ENCODE measurements at places on chromosomes 3 and 15.
A peak's percentile ranks its signal among the peaks of the same experiment; 100 is the strongest.

- DNase-seq, result no peak
Measured at GRCh38 chr15:47861111-47861903, 144.0 kb downstream of the SEMA6D start.

GRCh38 chr3:110180733-110181132, 843.4 kb upstream of the DPPA4 start:
- no peak for DNase-seq

DNA sequence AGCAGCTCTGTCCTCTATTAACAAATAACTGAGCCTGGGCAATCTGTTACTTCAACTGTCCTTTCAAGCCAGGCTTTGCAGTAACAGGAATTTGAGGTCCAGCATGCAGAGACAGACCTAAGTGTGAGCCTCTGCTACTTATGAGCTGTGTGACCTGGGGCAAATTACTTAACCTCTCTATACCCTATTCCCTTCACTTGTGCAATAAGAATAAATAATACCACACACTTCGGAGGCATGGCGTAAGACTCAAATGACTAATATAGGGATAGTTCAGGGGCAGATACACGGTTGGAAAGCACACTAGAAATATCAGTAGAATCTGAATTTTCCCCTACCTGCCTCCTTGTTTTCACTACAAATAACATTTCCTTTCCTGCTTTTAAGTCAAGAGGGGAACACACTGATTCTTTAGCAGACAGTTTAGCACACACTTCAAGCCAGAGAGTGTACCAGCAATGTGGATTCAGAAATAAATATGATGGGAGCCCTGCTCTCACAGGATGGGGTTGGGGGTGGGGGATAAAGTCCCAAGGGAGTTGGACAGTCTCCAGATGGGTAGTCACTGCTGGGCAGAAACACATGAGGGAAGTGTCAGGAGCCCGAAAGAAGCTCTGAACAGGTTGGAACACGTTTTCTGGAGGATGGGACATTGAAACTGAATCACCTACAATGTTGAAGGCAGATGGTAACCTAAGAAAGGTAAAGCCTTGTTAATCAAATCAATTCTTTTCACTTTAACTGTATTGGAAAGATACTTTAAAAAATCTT, 61.8 kb upstream of the RBP1 start:
- no peak for DNase-seq

DNA sequence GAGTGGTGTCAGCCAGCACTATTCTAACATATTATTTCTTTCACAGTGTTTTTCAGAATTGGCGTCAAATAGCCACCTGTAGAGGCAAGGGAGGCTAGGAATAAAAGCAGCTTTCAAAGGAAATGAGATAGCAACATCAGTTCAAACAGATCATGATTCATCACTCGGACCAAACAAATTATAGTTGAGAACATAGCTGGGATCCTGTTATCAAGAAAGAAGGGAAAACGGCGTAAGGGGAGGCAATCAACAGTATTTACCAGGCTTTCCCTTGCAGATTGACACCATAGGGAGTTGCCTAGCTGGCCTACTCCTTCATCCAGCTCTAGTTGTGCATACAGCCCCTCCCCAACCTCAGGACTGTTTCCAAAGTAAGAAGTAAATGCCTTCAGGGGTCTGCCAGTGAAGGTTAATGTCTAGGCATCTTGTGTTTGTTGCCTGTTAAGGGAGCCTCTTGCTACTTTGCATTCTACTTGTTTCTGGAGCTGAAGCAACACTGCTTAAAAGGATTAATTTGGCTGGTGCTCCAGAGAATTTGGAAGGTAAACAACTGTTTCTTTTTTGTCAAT, 286.5 kb downstream of the NSUN3 start:
- DNase-seq, result no peak

DNA sequence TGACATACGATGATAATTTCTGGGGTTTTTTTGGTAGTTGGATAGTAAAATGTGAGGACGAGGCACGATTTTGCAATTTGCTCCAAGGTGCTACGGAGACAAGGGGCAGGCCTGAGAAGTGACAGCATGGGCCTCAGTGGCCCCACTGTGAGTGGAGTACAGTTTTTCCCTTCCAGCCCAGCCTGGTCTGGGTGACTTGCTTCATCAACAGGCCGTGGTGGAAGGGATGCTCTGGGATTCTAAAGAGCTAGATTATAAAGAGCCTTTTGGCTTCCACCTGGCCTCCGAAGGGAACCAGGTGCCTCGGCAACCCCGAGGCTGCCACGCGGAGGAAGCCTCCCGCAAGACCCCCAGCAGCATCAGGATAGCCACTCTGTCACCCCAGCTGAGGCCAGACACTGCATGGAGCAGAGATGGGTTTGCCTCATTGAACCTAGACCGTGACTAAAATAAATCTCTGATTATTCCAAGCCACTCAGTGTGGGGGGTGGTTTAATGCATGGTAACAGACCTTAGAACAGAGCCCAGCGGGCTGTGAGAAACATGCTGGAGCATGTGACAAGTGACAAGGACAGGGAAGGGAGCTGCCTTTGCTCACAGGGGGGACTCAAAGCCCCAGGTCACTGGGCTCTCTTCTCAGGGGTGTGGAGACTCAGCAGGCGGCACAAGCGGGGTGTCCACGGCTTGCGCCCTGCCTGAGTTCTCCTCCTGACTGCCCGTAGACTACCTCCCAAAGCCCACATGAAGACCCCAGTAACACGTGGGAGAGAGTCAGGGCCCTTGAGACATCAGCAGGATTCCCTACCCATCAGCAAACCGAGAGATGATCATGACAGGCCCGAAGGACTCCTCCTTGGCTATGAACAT, 22.6 kb upstream of the SLC41A3 start:
- DNase-seq, result no peak

DNA sequence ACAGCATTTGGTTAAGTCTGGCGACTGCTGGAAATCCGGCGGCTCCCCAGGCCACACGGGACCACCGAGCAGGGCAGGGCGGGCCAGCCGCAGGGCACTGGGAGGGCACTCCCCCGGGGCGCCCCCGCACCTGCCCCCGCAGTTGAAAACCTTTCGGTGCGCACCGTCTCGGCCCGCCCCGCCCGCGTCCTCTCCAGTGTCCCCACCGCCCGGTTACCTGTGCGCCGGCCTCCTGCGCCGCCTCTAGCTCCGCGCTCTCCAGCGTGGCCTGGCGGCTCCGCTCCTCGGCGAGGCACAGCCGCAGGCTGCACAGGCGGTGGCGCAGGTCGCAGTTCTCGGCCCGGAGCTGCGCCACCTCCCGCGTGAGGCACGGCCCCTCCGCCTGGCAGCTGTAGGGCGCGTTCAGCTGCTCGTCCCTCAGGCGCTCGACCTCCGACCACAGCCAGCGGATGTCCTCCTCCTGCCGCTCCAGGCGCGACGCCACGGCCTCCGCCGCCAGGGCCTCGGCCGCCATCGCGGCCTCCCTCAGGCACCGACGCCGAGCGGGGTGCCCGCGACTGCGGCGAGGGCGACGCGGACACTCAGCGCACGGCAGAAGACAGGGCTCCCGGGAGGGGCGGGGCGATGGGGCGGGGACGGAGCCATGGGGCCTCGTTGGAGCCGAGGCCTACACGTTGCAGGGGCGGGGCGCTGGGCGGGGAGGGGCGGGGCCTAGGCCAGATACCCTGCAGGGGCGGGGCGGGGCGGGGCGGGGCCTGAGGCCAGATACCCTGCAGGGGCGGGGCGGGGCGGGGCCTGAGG, at the start of gene TARS3:
Gene TARS3 (minus strand): TSS at position 600 of the 801 bp plus-strand sequence. CDS start 86 bp downstream, at position 514.
- peak; percentile 90 for DNase-seq

- DNase-seq, result peak; percentile 99
Measured at GRCh38 chr3:54882129-54882833, 45.6 kb downstream of the LRTM1 start.

- no peak for DNase-seq
Measured at GRCh38 chr15:56211064-56211463, 32.6 kb downstream of the RFX7 start.

DNA sequence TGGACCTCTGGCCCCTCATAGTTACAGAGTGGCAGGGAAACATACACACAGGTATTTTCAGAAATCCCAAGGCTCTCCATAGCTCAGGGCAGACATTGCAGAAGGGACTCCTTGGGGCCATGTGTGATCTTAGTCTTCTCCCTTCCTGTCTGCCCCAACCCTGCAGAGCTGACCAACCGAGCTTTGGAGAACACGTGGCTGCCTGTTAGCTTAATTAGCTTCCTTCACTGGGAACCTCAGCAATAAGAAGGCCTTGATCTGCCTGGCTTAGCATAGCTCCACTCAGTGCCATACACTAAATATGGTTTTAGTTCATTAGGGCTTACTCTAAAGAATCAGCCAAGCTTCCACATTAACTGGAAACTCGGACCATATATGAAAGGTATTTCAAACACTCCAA, 12.3 kb downstream of the LYZL4 start:
- DNase-seq, result no peak

DNA sequence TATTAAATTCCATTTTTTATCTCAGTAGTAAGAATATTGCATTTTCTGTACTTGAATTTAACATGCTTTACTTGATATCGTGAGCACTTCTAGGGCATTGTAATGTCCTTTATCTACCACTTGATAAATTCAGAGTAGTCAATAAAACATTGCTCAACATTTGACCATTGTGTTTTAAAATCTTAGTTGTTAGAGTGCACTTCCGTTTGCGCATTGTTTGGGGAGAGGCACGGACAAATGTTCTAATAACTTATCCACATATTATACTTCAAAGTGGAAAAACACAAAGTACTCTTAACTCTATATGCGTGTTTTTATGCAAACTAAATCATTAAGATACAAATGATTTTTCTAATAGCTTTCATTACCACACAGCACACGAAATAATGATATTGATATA, 419 bp downstream of the FAM227B start:
- DNase-seq, result no peak

DNA sequence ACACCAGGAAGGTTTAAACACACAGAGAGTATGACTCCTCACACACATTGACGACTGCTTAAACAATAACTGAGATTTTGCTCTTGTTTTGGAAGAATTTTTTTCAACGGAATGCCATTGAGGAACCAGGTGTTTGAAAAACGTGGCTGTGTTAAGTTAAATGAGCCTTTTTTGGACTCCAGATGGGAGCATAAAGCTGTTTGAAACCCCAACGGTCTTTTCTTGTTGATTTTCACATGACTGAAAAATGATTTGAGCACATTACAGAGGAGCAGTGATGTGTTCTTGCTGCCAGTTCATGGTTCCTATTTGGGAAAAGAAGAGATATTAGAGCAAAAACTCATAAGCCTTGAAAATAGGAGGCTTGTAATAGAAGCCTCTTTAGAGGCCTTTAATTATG, 97.8 kb upstream of the SELENOK start:
- no peak for DNase-seq

- peak; percentile 66 for DNase-seq
Measured at GRCh38 chr15:62896380-62896866, 146.1 kb upstream of the TPM1 start.

DNA sequence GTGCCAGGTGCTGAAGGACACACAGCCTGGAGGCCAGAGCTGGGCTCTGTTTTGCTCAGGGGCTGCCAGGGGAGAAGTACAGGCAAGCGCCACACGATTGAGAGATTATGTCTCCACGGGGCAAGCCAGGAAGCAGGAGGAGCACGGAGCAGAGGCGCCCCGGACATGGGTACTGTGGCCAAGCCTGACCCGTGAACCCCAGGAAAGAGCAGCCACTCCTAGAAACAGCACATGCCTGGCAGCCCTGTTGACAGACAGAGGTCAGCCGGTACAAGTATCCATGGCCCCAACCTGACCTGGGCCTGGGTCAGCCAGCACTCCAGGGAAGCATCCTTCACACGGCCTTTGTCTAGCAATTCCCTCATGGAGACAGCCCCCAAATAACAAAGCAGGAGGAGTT, 89.4 kb downstream of the ADAMTS17 start:
- no peak for DNase-seq

DNA sequence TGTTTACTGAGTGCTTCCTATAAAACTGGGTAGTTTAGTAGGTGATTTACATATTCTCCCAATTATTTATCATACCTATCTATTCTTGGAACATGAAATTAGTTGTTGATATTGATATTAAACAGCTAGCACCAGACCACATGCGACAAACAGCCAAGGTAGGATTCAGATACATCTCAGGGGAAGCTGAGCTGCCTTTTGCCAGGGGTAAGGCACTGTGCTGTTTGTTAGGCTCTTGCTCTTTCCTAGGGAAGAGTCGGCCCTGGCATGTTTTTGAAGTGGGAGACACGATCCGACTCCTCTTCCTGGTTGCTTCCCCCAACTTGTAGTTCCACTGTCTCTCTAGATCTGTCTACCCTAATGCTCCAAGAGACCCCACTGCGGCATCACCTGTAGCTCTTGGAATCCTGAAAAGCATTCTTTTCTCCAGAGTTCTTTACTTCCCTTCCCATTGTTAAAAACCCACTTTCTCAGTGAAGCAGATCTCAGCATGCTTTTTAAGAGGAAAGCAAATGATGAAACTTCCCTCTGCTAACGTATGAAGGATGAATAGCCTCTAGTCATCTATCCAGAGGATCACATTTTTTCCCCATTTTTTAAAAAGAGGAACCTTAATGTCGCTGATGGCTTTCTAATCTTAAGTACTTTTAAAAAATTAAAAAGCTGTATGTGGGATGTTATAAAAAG, 138.4 kb downstream of the GHSR start:
- no peak for DNase-seq

DNA sequence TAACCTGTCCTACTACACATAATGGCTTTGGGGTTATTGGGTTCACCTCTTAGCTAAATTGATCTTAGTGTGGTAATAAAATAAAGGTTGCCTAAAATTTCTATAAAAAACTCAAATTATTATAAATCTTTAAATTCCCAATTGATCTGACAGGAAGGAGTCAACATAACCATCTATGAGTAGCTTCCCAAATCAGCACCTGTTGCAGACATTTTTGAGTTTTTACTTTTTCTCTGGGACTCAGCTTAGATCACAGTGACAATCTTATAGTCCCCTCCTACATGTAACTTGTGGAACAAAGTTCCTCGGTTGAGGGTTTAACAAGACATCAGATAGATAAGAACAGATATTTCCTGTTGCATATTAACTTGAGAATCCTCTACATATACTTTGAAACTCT, 601.0 kb downstream of the TUSC7 start:
- DNase-seq, result no peak

All from fibroblast of skin of back (primary cell).